ENCODE measurements at places on chromosomes 7 and 10.
A peak's percentile ranks its signal among the peaks of the same experiment; 100 is the strongest.

DNA sequence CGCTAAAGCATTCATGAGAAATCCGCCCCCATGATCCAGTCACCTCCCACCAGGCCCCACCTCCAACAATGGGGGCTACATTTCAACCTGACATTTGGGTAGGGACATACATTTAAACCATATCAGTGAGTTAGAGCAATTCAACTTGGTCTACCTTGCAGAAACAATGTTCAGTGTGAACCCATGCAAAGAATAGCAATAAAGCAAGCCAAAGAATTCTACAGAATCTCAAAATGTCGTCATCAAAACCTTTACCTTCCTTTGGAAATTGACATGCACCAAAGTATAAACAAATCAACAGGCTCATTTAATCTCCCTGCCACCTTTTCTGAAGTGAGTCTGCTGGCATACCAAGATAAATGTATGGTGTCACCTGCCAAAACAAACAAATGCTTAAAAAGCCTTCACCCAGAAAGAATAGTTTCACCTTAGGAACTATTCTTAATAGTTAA is 68.8 kb upstream of the ABLIM1 start:
- DNase-seq = no peak

GRCh38 chr7:25014756-25015155 is 34.8 kb upstream of the OSBPL3 start:
- no peak for DNase-seq

GRCh38 chr10:33382216-33382600 is 47.7 kb upstream of the NRP1 start:
- no peak for DNase-seq

DNA sequence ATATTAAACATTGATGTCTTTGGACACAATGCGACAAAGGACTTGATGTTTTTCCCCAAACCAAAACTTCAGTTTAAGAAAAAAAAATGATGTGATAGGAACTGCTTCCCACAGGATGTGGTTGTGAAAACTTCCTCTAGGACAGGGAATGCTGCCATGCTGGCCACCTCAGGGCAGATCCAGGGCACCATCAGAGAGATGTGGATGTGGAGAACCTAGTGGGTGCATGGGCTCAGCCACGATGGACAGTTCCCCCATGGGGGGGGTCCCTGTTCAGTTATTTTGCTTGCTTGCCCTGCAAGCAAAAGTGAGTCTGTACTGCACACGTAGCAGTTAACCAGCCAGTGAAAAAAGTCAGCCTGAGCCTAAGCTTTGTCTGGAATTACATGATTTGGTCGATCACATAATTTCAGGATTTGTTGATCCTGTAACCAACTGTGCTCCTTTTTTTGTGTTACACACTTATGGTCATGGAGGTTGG is 36.3 kb downstream of the LAMB4 start:
- no peak for DNase-seq

- DNase-seq = no peak
Measured at GRCh38 chr7:29013082-29013695, 55.1 kb upstream of the TRIL start.

DNA sequence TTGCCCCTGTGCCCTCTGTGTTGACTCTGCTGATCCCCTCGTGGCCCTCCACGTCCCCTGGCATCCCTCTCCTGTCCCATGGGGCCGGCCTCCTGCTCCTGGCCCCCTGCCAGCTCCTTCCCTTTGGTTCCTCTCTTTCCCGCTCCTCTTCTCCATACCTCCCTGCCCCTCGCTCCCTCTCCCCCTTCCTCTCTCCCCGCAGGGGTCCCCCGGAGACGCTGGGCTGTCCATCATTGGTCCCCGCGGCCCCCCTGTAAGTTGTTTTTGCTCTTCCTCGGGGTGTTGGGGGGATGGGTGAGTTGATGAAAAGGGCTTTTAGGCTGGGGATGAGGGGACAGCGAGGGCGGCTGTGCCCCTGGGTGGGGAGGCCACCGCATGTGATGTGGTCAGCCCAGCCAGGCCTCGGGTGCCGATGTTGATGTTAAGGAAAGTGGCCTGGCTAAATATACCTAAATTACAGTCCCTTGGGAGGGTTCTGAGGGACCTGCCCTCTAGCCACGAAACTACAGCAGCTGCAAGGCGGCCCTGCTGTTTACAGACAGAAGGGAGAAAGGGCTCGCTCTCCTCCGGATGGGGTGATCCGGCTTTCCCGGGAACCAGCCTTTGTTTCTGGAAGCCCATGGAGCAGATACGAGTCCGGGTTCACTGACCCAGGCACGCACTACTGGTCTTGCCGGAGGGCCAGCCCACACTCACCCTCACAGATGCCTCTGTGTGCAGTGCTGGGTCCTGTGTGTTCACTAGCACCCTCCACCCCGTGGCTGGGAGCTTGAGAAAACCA is 78.8 kb downstream of the COL13A1 start:
- DNase-seq = no peak

DNA sequence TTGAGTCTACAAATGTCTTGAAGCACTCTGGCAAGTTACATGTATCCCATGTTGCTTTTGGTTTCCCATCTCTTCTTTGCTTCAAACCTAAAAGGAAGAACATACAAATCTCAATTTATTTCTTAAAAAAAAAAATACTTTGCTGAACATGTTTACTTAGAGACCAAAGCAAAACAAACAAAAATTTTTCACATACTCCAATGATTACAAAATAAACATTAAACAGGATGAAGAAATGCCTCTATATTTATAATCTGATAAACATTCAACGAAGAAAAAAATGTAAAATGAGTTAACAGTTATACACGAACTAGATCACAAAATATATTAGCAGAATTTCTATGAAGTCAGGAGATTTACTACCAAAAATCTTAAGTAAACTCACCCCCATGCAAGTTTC is 31.3 kb downstream of the FAM204A start:
- no peak for DNase-seq

- no peak for DNase-seq
Measured at GRCh38 chr10:129942391-129942790, 21.7 kb downstream of the EBF3 start.

GRCh38 chr10:70254778-70255328 is 21.6 kb upstream of the PPA1 start:
- no peak for DNase-seq

GRCh38 chr7:104111271-104111670 is 96.5 kb downstream of the ORC5 start:
- DNase-seq = no peak

GRCh38 chr7:104908636-104909035 is 105.4 kb upstream of the KMT2E start:
- DNase-seq = no peak

DNA sequence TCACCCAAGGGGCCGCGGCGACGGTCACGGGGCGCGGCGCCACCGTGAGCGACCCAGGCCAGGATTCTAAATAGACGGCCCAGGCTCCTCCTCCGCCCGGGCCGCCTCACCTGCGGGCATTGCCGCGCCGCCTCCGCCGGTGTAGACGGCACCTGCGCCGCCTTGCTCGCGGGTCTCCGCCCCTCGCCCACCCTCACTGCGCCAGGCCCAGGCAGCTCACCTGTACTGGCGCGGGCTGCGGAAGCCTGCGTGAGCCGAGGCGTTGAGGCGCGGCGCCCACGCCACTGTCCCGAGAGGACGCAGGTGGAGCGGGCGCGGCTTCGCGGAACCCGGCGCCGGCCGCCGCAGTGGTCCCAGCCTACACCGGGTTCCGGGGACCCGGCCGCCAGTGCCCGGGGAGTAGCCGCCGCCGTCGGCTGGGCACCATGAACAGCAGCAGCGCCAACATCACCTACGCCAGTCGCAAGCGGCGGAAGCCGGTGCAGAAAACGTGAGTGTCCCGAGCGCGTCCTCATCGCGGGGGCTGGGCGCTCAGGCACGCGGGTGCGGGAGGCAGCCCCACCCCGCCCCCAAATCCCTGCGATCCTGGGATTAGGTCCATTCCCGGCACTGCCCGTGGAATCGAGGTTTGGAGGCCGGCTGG is 509 bp downstream of the AHR start:
- peak; percentile 32 for DNase-seq

DNA sequence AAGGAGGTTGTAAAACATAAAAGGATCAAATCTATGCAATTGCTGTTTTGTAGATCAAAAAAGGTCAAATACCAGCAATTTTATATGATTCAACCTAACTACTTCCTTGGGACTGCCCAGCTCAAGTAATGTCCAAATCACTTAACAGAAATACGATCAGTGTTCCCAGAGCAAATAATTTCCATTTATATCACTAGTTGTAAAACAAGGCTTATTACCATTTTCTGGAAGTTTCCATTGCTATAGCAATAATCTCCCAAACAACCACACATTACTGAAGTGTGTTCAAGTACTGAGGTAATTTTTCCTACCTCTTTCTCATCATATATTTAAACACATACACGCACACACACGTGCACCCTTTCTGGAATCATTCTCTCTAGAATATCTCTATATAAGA is 123.3 kb downstream of the NRCAM start:
- DNase-seq = no peak

DNA sequence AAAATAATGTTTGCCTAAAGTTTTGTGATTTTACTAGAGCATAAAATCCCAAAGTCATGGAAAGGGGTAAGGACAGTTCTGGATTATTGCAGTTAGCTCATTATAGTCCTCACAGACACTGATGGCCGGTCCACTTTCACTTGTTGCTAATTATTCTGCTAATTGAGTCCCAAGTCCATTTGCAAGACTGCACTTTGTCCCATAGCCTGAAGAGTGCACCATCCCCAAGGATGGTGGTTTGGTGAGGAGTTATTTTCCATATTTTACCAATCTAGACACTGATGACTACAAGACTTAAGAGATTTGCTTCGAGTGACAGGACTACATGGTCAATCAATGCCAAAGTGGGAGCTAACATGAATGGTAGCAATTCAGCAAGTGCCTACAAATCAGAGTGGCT is 181.8 kb upstream of the CACNA2D1 start:
- DNase-seq = no peak

DNA sequence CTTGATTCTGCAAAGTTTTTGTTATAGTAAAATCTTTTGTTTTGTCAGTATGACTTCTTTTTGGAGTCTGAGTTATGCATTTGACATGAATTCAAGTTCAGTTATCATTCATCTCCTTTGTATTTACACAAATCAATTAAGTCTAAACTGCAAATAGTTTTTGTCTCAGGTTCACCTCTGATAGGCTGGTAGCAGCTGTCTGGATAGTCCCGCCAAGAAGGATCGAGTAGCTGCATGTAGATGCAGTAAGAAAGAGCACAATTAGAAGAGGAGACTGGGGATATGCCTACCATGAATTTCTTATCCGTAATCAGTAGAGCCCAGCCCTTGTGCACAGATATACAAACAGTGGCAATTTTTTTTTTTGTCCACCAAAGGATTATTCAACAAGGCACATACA is 392.5 kb upstream of the ETV1 start:
- no peak for DNase-seq

GRCh38 chr7:65966146-65966545 is 15.9 kb downstream of the GUSB start:
- DNase-seq = no peak

GRCh38 chr7:77235276-77235675 is 35.7 kb upstream of the FGL2 start:
- DNase-seq = no peak

- DNase-seq = no peak
Measured at GRCh38 chr10:128979405-128979804, 487.6 kb upstream of the MGMT start.

- DNase-seq = no peak
Measured at GRCh38 chr10:10977226-10977956, 40.3 kb upstream of the CELF2 start.

DNA sequence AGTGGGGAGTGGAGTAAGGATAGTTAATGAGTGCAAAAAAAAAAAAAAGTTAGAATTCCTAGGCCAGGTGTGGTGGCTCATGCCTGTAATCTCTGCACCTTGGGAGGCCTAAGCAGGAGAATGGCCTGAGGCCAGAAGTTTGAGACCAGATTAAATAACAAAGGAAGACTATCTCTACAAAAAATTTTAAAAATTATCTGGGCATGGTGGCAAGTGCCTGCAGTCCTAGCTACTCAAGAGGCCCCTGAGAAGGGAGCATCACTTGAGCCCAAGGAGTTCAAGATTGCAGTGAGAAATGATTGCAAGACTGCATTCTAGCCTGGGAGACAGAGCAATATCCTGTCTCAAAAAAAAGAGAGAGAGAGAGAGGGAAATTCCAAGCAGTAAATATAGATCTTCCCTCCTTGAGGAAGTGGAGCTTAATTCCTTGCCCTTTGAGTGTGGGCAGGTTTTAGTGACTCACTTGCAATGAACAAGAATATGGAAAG is 19.5 kb upstream of the CSTF2T start:
- no peak for DNase-seq

- no peak for DNase-seq
Measured at GRCh38 chr10:62399211-62399610, 25.0 kb downstream of the ZNF365 start.

DNA sequence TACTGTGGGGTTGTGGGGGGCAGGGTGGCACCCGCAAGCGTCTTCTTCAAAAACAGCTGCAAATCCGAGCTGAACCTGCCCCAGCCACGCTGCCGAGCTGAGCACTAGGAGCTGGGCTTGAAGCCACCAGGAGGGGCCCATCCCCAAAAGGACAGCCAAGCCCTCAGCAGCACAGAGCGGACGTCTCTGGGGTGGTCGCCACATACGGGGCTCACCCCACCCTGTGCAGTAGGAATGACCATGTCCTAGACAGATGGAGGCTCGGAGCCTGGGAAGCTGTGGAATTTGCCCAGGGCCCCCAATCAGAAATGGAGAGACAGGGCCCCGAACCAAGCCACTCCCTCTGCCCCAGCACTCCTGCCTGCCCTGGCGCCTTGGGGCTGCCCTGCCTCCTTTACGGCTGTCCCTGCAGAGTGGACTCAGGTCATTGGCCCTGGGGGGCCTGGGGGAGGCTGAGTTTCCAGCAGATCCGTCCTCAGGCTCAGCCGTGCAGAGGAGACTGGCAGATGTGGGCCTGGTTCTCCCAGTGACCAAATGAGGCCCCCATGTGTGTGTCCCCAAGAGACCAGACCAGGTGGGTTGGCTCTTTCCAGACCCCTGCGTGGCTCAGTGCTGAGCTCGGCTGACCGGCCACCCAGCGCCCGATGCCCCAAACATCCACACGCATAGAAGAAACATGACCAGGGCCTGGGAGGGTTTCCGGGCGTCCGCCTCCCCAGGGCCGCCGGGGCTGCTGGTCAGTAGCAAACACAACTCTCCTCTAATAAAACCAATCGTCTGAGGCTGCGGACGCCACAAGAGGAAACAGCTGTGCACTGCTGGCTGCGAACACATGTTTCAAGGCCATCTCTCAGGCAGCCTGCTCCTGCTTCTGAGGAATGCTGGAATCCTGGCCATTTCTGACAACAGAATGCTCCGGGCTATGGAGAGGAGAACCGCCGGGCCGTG is 54.9 kb downstream of the PDGFA start:
- DNase-seq = no peak

GRCh38 chr10:111130471-111130870 is 53.6 kb downstream of the ADRA2A start:
- no peak for DNase-seq

- no peak for DNase-seq
Measured at GRCh38 chr7:148402159-148402558, 188.4 kb upstream of the C7orf33 start.
